ENCODE measurements at places on chromosomes 13 and 19.

DNA sequence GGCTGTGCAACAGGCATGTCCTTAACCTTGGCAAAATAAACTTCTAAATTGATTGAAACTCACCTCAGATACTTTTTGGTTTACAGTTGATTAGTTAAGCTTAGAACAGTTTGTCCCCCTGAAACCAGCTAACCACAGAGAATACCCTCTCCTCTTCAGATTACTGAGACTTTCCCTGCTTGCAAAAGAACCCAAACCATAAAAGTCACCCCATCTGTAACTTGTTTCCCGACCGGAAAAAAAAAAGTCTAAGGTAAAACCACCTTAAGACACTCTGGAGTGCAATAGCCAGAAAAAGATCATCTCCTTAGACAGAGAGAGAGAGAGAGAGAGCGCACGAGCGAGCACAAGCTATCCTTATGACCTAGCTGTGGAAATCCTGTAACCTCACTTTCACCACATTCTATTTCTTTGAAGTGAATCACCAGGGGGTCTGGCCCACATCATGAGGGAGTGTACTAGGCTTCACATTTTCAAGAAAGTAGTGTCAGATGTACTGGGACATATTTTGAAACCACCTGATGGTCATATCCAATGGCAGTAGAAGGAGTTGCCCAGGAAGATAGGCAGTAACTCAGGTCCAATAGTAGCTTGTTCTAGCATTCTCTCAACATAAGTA is 11.1 kb upstream of the GTF2F2 start:
- no peak for DNase-seq

GRCh38 chr13:114131583-114132418 is 622 bp downstream of the RASA3 start:
- peak; percentile 55 for DNase-seq

- no peak for DNase-seq
Measured at GRCh38 chr19:1222394-1222793, 15.4 kb downstream of the CBARP start.

- DNase-seq: no peak
Measured at GRCh38 chr13:113123226-113124201, 915 bp downstream of the F10 start.

DNA sequence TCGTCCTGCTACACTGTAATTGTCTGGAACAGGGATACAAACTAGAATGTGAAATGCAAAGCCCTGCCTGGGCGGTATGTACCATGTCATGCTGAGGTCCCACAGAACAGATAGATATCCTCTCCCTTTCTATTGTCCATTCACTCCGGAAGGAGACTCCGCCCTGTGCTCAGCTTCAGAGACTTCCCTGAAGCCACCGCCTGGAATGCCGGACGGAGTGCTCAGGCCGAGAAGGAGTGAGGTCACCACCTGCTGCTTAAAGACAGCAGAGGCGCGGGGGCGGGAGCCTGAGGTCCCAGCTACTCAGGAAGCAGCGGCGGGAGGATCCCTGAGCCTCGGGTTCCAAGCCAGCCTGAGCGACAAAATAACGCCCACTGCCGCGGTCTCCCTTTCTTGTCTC is 890 bp upstream of the ZNF611 start:
- DNase-seq: peak; percentile 11

- no peak for DNase-seq
Measured at GRCh38 chr13:99159331-99160061, 41.2 kb upstream of the UBAC2 start.

GRCh38 chr19:11152318-11153062 is 3.1 kb downstream of the SPC24 start:
- DNase-seq: no peak

DNA sequence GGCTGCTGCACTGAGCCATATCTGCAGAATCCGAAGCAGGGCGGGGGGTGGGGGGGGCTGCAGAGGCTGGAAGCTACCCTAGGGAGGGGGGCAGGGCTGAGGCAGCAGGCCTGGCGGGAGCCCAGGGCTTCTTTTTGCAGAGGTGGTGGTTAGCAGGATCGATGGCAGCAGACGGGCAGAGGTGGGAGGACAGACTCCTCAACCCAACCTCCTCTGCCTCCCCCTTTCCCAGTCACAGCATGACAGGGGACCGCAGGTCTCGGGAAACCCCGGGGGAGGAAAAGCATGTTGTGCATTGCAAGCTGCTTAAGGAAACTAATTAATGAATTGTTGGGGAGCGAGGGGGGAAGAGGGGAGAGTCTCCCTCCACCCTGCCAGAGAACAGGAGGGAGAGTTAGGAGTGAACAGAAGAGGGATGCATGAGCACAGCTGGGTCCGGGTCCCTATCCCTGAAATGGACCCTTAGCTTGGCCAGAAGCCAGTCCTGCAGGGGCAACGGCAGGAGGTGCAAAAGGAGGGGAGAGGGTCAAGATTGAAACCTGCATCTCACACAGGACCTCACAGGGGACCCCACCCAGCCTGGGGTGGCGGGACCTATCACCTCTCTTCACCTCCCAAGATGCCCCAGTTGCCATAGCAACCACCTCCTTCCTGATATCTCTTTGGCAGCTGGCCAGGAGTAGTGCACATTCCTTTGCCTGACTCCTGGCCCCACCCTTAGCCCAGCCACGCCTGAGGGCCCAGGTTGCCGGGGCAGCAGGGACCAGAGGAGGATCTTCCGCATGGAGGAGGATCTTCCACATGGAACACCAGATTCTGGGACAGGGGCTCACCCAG is 1.8 kb downstream of the FXYD7 start:
- DNase-seq: peak; percentile 69

DNA sequence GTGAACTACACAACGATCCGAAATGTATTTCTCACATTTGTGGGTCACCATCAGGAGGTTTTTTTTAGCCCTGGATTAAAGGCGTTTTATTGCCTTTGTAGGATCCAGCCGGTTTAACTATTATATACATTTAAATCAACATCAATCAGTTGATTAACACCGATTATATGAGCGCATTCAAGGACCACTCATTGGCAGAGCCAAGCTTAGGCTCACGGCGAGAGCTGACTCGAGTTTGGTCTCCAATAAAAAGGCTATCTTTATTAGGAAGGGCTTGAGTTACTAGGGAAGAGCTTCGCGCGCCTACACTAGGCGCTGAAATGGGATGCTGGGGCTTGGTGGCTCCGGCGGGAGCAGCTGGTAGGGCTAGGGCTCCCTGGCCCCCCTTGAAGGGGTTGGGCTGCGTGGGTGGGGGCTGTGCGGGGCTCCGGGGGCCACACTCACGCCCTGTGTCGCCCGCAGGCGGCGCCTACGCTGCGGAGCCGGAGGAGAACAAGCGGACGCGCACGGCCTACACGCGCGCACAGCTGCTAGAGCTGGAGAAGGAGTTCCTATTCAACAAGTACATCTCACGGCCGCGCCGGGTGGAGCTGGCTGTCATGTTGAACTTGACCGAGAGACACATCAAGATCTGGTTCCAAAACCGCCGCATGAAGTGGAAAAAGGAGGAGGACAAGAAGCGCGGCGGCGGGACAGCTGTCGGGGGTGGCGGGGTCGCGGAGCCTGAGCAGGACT is 4.2 kb downstream of the PDX1 start:
- DNase-seq: no peak

DNA sequence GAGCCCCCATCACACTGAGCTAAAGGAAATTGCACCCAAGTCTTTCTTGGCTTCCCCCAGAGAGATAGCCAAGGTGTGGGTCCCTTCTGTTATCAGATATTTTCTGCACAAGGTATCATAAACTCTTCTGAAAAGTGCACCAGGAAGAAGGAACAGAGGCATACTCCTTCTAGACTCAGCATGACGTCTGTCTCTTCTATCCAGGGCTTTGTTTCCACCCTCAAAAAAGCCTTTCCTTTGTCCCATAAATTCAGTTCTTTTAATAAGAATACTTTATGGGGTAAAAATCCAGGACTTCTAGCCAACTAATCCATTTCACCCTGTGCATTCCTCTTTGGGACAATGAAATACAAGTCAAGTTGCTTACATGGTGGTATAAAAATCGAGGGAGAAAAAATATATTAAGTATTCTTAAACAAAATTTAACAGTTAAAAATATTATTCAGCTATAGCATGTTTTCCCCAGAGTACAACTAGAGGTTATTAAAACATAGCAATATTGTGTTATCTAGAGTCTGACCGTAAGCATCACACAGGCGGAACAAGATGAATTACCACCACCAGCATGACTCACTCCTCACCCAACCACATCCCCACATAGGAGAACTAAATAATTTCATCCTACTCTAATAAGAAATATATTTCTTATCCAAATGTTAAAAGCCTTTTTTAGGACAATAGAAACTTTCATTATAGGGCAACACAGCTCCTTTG is 79.9 kb upstream of the GPC6 start:
- DNase-seq: no peak

DNA sequence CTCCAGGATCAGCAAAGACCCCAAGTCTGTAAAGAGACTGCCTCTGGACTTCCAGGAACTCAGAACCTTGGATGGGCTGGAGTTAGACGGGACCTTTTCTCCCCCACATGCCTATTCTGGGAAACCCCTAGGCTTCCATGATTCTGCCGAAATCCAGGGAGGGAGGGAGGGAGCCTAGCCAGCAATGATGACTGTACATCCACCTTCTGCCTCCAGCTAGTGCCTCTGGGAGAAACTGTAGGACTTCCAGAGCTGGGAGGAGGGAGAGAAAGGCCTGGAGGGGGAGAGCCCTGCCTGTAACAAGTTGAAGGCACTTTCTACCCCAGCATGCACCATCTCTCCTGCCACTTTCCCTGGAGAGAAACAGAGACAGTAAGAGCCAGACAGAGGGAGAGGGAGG is 6.0 kb upstream of the HAS1 start:
- no peak for DNase-seq

- DNase-seq: no peak
Measured at GRCh38 chr13:105787632-105788031, 747.8 kb downstream of the EFNB2 start.

DNA sequence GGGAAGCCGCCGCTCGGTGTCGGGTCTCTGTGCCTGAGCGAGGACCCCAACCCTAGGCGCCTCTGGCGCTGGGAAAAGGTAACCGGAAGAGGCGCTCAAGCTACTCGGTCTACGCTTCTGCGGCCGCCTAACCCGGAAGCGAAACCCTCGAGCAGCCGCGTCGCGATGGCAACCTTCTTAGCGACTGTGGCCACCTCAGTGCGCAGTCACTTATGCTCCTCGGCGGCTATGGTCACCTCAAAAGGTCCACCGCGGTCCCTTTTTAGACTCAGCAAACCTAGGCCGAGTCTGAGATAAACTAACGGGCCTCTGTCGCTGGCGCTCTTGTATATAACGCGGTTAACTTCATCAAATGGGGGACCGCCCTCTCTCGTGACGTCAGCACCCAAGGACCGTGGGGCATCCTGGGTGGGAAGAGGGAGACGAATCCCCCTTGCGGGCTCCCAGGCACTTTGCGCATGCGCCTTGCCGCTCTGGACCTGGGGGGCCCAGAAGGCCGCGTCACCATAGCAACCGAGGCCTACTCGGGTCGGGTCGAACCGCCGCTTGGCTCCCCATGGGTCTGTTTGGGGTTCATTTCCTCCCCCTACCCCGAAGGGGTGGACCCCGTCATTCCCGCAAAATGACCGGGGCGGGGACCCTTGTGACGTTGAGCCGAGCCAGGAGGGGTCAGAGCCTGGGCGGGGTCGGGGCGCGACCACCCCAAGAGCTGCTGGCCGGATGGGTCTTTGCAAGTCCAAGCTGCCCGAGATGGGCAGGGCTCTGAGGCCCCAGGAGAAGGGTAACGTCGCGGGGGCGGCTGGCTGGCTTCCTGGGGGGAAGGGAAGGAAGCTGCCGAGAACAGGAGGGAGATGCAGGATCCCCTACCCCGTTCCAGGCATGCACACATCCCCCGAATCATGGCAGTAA is at the start of gene GTF2F1:
GTF2F1 (minus strand) TSS at position 91 of the 909 bp plus-strand sequence. CDS start 169 bp downstream, outside the sequence.
- DNase-seq: peak; percentile 95

GRCh38 chr13:95536632-95537241 is 15.8 kb upstream of the CLDN10 start:
- DNase-seq: no peak

- peak; percentile 63 for DNase-seq
Measured at GRCh38 chr19:9847087-9847671, 12.1 kb downstream of the PIN1 start.

- DNase-seq: no peak
Measured at GRCh38 chr13:110233181-110233950, 73.6 kb downstream of the COL4A1 start.

DNA sequence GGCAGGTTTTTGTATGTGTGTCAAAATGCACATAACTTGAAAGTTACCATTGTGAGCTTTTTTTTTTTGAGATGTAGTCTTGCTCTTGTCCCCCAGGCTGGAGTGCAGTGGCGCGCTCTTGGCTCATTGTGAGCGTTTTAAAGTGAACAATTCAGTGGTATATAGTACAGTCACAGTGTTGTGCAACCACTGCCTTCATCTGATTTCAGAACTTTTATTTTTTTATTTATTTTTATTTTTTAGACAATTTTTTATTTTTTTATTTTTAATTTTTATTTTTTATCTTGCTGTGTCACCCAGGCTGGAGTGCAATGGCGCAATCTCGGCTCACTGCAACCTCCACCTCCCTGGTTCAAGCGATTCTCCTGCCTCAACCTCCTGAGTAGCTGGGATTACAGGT is 15.0 kb downstream of the SLC25A42 start:
- no peak for DNase-seq

DNA sequence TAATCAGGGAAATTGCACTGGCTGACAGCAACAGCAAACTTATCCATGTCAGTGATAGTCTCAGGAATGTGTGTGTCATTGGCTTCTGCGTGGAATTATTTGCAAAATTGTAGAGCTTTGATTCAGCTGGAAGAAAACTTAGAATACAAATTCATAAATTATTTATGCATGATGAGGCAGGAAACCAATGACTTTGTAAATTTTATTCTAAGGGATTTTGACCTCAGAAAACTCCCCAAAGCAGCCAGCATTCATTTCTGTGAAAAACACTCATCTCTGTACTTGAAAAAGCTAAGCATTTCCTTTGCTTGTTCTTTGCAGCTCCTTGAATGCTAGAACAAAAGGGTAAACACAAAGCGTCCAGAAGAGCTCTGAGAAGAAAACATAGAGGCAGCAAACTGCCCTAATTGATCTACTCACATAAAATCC is 162.4 kb downstream of the DCT start:
- DNase-seq: no peak

- DNase-seq: no peak
Measured at GRCh38 chr19:14439014-14439413, 5.9 kb downstream of the PKN1 start.

- no peak for DNase-seq
Measured at GRCh38 chr13:101919541-101920181, 467.2 kb downstream of the ITGBL1 start.

DNA sequence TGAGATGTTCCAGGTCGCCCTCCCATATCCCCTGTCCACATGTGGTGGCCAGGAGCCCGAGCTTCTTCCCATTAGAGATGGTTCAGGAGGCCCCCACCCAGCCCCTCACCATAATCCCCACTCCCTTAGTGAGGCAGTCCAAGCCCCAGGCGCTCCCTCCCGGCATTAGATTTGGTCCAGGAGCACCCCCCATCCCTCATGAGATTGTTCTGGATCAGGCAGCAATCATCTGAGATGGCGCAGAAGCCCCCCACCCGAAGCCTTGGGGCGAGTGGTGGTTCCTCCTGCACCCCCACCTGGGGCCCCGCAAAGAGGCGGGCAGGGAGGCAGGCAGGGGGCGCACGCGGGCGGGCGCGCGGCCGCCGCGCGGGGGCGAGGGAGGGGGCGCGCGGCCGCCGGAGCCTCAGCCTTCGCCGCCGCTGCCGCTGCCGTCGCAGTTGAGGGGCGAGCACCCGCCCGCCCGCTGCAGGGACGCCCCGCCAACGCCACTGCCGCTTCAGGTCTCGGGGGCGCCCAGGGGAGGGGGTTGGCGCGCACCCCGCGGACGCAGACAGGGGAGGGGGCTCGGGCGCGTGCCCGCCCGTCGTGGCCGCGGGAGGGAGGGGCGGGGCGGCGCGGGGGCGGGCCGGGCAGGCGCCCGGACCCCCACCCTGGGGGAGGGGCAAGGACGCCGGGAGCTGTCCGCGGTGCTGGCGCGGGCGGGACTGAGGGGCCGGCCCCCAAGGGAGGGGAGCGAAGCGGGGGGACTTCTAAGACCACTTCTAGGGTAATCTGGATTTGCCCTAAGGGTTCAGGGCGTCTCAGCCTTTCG is 46.4 kb upstream of the SHKBP1 start:
- DNase-seq: peak; percentile 47
